Activated naive CD8-positive, alpha-beta T cell treated with anti-CD3 and anti-CD28 coated beads, Interleukin-2, amount 50 U/mL, for 24 hours (primary cell): ENCODE measurements at places on chromosomes 4 and X.

DNA sequence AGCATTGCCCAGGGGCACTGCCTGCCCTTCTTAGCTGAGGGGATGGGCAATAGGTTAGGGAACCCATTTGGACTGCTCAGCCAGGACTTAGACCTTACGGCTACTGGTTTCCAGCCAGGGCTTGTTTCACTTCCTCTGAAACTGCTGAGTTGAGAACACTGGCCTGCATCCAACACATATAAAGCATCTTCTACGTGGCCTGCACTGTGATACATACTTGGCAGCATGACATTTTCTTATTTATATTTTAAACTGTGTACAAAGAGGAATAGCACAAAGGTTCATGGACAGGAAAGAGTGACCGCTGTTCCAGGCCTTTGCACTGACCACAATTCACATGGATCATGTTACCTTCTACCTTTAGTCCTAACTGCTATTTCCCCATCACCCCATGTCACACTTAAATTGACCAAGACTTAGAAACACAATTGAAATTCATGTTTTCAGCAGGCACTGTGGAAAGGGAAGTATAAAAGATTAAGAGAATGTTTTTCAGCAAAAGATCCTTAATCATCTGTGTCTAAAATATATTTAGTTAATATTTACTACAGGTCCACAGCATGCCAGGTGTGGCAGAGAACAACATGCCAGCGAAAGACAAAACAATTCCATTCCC lies 43.7 kb downstream of the NLGN4X start:
- DNase-seq = no peak

GRCh38 chr4:186624951-186625350 lies 69.6 kb upstream of the MTNR1A start:
- no peak for DNase-seq

- DNase-seq = no peak
These were observed 31.3 kb upstream of the TAPT1 start for GRCh38 chr4:16257611-16258010.

DNA sequence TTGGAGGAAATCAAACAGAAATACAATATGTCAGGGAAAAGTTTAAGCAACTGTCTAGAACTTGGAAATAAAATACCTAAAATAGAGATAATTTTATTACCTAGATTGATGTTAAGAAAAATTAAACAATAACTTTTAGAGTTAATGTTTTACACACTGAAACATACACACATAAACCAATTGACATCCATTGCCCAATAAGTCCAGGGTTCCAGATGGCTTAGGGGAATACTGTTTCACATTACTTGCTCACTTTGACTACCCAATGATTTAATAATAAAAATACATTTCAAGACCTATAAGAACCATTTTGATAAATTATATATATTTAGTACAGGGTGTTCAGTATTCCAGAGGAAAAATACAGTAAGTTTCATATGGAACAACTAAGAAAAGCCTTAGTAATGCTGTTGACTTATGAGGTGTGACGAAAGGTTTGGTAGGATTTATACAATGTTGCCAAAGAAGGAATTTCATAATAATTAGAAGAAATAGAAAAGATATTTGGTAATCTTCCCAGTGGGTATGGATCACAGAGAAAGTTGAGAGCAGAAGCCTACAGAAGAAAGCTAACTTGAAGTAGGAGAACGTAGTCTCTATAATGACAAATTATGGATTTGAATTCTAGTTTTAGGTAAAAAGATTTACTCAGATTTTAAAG lies 23.0 kb upstream of the UGT2B4 start:
- DNase-seq = no peak

GRCh38 chr4:3657902-3658529 lies 108.2 kb upstream of the ADRA2C start:
- no peak for DNase-seq

DNA sequence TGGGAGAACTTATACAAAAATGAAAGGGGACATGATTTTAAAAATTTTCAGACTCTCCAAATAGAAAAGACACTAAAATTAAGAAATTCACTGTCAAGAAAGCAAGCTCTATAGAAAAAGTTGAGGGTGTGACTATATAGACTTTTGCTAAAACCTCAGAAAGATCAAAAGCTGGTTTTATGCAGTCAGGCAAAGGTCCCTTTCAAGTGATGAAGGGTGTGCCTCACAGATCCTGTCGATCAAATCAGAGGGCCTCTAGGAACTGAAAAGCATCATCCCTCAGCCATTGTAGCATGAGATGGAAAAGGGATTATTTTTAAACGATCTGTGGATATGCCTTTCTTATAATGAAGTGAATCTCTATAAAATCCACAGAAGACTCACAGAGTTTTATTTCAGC lies 116.5 kb downstream of the FAM13A start:
- DNase-seq = no peak

GRCh38 chrX:42837747-42838146 lies 59.8 kb upstream of the PPP1R2C start:
- no peak for DNase-seq
